ENCODE measurements at places on chromosomes 3 and 15.

- no peak for DNase-seq
These were observed 96.1 kb downstream of the MCTP2 start for GRCh38 chr15:94327356-94327936.

GRCh38 chr3:46656778-46657556, 36.5 kb downstream of the ALS2CL start:
- peak; percentile 25 for DNase-seq

DNA sequence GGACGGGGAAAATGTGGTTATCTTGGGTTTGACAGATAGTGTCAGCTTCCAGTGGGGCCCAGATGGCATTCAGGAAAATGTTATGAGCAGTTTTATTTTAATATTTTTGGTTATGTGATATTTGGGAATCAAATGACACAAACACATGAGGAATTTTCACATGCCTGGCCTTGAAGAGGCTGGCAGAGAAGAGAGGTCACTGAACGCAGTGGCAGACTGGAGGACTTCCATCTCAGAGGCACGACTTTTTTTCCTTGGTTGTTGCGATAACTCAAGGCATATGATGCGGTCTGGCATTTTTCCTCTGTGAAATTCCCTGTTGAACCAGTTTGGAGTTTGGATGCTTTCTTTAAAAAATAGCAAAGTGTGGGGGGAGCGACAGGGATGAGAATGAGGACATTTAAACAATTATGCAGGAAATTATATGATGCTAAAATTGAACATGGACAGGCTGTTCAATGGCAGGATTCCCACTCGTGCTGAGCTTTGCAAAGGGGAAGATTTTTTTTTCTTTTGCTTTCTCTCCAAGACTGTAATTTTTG, 36.9 kb upstream of the ARPP21 start:
- DNase-seq: no peak

DNA sequence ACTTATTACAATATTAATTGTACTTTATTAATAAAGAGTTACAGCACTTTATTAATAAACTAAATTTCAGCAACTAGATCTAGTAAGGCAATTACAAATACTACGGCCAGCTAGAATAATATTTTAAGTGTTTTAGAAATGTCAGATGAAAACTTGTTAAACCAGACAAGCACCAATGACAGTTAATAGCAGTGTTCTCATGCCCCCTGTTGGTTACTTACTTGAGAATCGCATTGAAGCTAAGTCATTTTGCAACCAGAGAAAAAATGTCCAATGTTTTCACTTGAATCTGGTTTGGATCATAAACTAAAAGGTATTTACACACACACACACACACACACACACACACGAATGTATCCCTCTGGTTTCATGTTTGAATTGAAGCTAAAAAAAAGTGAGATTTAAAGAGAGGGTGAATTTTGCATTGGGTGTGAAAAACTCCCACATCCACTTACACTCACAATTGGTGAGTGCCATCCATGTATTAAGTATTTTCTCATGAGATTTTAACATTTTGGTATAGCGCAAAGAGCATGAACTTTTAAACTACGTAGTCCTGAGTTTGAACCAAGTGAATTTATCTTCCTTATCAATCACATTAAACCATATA, 347.7 kb downstream of the ZBBX start:
- no peak for DNase-seq

DNA sequence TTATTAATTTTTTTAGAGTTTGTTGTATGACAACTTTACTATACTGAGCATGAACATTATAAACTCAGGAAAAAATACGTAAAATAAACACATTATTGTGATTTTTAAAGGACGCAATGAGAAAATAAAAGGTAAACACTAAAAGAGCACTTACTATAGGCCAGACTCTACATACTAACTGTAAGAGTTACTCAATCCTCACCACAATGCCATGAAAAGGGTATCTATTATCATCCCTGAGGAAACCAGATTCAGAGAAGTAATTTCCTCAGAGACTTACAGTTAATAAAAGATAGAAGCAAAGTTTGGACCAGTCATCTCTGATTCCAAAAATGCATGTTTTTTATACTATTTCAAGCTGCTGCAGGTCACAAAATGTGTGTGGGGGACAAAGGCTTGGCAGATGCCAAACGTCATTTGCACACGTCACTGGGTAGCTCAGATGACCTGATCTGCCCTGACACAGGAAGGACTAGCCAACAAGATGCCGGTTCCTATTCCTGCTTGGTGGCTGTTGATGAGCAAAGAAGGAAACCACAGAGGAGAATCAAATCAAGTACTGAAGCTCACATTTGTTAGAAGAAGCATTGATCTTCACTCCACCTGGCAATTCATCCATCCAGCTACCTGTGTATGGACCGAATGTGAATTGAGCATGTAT, 42.3 kb downstream of the KLHL6 start:
- DNase-seq: no peak

- DNase-seq: no peak
These were observed 155.0 kb upstream of the GPR149 start for GRCh38 chr3:154584974-154585373.

DNA sequence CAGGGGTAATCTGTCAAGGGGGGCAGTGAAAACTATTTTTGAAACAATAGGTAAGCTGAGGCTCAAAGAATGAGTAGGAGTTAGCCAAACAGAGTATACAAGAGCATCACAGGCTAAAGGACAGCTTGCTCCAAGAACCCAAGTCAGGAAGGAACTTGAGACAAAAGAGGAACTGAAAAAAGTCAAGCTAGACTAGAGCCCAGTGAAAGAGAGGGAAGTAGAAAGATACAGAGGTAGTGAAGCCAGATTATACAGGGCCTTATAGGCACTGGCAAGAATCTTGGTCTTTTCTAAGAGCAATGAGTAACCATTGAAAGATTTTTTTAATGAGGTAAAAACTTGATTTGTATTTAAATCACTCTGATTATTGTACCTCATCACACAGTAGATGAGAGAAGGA, 69.9 kb downstream of the FILIP1L start:
- DNase-seq: no peak

- DNase-seq: no peak
These were observed 21.7 kb downstream of the ATG3 start for GRCh38 chr3:112539825-112540650.

- no peak for DNase-seq
These were observed 76.7 kb downstream of the ADAMTS17 start for GRCh38 chr15:100264994-100265640.

DNA sequence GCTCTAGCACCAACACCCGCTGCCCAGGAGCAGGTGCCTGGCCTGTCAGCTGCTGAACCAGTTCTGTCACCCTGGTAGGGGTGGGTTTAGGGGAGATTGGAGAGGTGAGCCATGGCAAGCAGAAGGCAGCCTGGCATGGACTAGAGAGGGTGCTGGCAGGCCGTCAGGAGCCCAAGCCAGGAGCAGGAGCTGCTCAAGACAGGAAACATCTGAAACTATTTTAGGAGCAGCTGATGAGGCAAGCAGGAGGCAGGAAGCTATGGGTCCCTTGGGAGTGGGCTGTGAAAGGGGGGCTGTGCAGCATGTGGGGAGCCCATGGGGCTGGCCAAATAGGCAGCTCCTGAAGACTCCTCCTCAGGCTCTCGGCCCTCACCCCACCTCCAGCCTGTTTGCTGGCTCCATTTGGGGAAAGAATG, 2.3 kb downstream of the INKA1 start:
- no peak for DNase-seq

- DNase-seq: no peak
These were observed 1105.7 kb downstream of the NSUN3 start for GRCh38 chr3:95168526-95168925.

DNA sequence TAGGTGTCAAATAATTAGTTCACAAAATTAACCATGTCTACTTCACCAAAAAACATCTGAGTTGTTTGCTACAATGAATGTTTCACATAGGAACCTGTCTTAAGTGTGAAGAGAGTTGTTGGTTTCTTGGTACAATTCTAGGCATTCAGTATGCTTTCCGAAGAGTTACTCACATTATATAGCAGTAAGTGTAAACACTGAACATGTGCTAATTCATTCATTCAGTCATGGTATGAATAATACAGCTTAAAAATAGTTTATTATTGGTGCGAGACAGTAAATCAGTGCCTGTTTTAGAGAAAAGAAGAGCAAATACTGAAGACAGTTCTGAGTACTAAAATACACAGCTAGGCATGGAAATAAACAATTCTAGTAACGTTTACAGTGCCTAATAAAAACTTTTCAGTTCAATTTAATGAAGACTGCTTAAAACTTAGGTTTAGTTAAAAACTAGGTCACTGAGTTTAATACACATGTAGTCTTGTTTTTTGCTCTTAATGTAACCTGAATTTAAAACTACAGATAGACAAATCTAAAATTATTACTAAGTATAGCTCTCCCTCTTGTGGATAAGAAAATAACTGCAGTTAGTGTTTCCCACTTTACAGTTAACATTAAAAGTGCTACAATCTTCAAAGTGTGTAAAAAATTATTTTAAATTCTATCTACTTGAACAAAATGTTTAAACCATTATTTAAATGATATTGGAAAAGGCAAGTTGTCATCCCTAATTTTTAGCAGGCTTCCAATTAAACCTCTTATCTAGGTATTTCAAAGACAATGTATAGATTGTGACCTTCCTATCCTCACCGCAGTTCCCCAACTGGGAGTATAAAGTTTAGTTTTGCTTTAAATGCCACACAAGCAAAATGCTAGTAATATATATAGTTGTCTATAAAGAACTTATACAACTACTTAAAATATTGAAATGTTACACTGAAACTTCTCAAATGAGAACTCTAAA, 20.1 kb upstream of the ZCWPW2 start:
- DNase-seq: no peak

DNA sequence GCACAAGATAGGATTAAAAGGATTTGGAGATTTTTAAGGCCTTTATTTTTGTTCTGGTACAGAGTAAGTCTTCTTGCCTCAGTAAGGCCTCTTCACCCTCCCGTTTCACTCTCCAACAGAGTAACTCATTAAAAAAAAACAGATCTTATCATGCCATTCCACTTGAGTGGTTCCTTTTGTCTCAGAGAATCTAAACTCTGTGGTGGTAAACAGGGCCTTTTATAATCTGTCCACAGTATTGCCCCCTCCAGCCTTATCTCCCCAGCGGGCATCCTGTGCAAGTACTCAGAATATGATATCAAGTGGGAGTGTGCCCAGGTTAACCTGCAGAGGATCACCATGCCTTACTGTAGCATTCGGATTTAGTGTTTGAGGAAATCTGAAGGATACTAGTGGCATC, 20.3 kb upstream of the ATOSA start:
- no peak for DNase-seq

DNA sequence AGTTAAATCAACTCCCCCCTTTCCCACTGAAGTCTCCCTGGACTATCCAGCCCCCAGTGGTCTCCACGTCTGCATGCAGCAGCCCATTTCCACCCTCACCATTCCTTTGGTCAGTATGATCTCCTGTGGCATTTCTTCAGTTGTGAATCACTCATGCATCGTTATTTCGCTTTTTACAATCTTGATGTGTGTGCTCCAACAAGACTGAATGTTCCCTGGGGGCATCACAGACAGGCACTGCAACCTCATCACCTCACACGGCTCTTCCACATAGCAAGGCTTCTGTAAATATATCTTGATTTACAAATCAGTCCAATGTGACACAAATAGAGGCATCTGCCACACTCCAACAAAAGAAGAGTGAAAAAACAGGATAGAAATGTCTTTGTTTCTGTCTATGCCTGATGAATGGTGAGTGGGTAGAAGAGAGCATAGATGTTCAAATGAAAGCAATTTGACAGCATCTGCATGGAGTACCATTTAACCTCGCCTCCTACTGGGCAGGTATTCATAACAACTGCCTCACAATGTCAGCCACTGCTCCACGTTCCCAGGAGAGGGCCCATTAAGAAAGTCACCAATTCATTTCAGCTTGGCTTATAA, 5.2 kb downstream of the HEG1 start:
- DNase-seq: no peak

DNA sequence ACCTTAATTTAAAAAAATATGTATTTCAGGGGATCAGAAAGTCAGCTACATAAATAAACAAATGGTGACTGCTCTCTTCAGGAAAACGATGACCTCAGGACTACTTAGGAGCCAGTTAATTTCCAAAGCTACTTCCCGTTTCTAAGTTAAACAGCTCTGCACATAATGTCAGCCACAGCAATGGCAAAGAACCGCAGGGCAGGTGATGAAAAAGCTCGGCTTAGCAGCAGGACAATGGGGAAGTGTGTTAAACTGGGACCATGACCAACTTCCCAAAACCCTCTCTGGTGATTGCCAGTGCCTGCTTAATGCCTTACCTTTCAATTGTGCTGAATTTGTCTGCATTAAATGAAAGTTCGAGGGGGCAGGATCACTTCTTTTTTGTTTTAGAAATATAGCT, 258.9 kb downstream of the FHIT start:
- no peak for DNase-seq

DNA sequence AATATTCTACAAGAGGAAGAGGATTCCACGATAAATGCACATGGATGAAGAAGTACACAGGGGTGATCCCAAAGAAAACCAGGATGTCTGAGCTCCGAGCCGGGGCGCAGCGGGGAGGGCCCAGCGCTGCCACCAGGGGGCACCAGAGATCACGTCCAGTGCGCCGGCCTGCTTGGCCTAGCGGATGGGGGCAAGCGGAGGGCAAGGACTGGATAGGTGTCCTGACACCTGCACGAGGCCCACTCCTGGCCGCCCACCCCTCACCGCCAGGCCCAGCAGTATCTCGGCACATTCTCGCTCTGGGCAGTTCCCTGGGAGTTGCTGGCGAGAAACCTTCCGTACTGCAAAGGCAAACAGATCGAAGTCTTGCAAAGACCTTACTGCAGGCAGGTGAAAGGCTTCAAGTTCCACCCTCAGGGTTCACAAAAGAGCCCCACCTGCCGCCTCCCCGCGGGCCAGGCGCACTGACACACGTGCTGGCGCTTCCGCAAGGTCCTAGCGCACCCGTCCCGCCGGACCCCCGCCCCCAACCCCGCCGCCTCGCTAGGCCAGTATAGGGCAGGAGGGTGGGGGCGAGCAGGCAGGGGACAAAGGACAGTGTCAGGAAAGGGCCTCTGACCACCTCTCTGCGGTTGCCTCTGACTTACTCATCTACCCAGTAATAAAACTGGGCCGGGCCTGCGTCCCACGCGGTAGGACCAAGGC, 3.3 kb downstream of the ANKRD63 start:
- DNase-seq: peak; percentile 90

GRCh38 chr15:42313463-42313862, 40.2 kb upstream of the TMEM87A start:
- peak; percentile 33 for DNase-seq

DNA sequence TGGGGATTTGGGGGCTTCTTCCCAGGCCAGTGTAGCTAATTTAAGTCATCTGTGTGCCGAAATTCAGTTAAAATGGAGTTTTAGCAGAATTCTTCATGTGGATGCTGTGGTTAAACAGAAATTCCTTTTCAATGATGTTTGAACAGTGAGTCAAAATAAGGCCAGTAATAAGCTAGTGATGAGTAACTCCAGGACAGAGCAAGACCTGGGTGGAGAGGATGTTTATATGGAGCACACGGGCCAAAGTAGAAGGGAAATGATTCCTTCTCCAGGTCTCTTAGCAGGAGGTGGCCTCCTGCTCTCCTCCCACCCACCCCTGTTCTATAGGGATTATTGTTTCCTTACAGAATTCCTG, 31.9 kb upstream of the UACA start:
- DNase-seq: no peak

Data from H9 (cell line).